ENCODE measurements at places on chromosomes 2 and 18.
A peak's percentile ranks its signal among the peaks of the same experiment; 100 is the strongest.

GRCh38 chr2:111042772-111043771, 77.6 kb upstream of the BCL2L11 start:
- peak; percentile 67 for DNase-seq

- peak; percentile 75 for DNase-seq
Measured at GRCh38 chr18:57837917-57838548, 34.9 kb upstream of the ATP8B1 start.

- DNase-seq, result no peak
Measured at GRCh38 chr18:61764381-61764780, 128.4 kb downstream of the RNF152 start.

DNA sequence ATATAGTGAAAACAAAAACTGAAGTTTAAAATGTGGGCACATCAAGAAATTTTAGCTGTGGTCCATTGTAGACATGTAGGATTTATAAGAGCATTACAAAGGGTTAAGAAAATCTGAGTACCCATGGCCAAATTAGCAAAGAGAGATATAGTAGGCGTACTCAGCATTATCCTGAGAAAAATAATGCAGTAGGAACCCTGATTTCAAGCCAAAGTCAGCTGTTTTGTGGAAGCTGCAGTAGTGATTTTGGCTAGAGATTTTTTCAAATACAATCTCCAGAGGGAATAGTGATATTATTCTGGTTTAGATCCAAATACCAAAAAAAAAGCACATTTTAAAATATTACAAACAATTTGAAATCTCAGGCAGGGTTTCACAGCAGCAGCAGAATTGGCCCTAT, 450.9 kb downstream of the FBXO15 start:
- DNase-seq, result no peak

- DNase-seq, result no peak
Measured at GRCh38 chr18:69216321-69216720, 184.4 kb upstream of the DOK6 start.

- DNase-seq, result no peak
Measured at GRCh38 chr18:59026831-59027410, 112.8 kb upstream of the SEC11C start.
